NAMALWA (cell line): ENCODE measurements at places on chromosomes 6 and 20.

DNA sequence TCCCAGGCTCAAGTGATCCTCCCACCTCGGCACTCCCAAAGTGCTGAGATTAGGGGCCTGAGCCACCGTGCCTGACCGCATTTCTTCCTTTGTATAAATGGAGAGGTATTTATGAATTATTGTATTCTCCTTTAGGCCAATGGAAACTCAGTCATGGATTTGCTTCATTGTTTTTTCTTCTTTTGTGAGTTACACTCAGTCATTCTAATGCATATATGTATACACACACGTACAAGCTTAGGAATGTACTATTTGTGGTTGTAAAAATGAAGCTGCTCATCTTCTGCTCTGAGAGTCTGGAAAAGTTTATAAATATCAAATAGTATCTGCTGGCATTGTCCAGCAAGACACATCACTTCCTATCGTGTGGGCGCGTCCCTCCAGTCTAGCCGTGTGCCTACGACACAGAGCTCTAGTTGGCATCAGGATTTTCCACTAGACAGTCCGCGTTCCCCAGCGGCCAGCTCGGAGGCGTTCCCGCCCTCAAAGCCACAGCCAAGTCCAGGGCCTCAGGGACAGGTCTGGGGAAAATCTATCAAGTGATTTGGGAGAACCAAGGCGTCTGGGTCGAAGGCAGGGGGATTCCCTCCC is 215.2 kb downstream of the NFATC2 start:
- no peak for DNase-seq

DNA sequence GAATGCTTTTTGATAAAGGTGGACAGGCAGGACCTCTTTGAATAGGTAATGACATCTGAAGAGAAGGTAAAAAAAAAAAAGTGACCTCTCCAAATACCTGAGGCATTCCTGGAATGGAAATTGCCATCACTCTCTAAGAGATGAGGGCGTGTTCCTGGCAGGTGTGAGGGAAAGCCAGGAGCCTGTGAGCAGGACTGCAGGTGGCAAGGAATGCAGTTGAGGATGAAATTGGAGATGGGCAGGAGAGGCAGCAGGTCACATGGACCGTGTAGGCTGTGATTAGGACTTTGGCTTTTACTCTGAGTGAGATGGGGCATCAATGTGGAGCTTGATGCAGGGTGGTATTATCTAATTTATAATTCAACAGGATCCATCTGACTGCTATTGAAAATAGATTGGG is 227.4 kb downstream of the LRFN2 start:
- DNase-seq = no peak

GRCh38 chr6:107021446-107022185 is 6.4 kb upstream of the MTRES1 start:
- DNase-seq = no peak

DNA sequence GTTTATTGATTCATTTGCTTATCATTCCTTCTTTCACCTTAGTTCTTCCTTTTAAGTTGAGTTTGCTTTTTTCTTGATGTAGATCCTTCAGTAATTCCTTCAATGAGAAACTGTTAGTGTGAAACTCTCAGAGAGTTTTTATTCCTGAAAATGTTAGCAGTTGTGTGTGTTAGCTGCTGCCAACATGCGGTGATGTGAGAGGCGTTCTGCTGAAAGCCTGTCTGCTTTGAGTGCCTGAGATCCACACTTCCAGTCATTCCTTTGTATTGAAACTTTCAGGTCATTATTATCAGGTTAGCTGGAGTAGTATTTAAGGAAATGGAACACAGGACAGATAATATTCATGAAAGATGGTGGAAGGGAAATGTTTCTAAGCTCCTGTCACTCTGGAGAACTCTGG is 70.0 kb upstream of the SUPT3H start:
- DNase-seq = no peak

- DNase-seq = no peak
These were observed 312.7 kb upstream of the JARID2 start for GRCh38 chr6:14933183-14933544.
